Aortic smooth muscle cell (primary cell): ENCODE measurements at places on chromosomes 11 and 22. TPM values are rescaled to one million over a fixed set of nuclear protein-coding genes. Genes with fewer than 3 reads are reported as not detected.

Gene NEFH
- 0.25 and 0.26 TPM in 2 replicates for total RNA-seq

Gene ZNRF3
- 2.3 and 2.4 TPM in 2 replicates for total RNA-seq

Gene PPP2R5B
- total RNA-seq, result 10.3 and 11.6 TPM in 2 replicates

Gene SHANK2
- 1.6 and 2.6 TPM in 2 replicates for total RNA-seq

Gene LARGE2
- total RNA-seq, result not detected in 2 replicates

Gene MUC5B
- total RNA-seq, result not detected in 2 replicates

Gene HARBI1
- 5.3 TPM in 2 replicates for total RNA-seq

Gene CTSF
- 8.1 and 8.6 TPM in 2 replicates for total RNA-seq

Gene ZNF280B
- total RNA-seq, result under 0.01 and 0.06 TPM in 2 replicates

Gene PDGFB
- 1.1 and 1.3 TPM in 2 replicates for total RNA-seq

Gene KRTAP5-6
- not detected in 2 replicates for total RNA-seq

Gene SOX6
- total RNA-seq, result 0.40 and 0.50 TPM in 2 replicates

Gene USP2
- 0.06 and 0.13 TPM in 2 replicates for total RNA-seq

Gene SLC1A2
- 1.4 and 5.4 TPM in 2 replicates for total RNA-seq

Gene DPP3
- total RNA-seq, result 41.3 and 58.4 TPM in 2 replicates

Gene SAA4
- not detected in 2 replicates for total RNA-seq

Gene GGTLC3
- total RNA-seq, result not detected in 2 replicates

Gene IGSF9B
- total RNA-seq, result 0.68 and 3.8 TPM in 2 replicates

Gene CKAP5
- total RNA-seq, result 72.9 and 76.9 TPM in 2 replicates

Gene RASSF10
- not detected in 2 replicates for total RNA-seq

Gene RRAS2
- total RNA-seq, result 71.9 and 82.9 TPM in 2 replicates

Gene APOBEC3A
- total RNA-seq, result not detected in 2 replicates

Gene FGF19
- total RNA-seq, result not detected in 2 replicates

Gene MMP7
- total RNA-seq, result not detected in 2 replicates

Gene COPB1
- 263 and 280 TPM in 2 replicates for total RNA-seq

Gene SCUBE2
- 1.5 and 5.5 TPM in 2 replicates for total RNA-seq

Gene BRSK2
- 0.12 and 0.26 TPM in 2 replicates for total RNA-seq

Gene OR51B5
- total RNA-seq, result 0.19 and 0.40 TPM in 2 replicates

Gene GPHA2
- total RNA-seq, result not detected in 2 replicates
